Stimulated activated CD4-positive, alpha-beta T cell treated with anti-CD3 and anti-CD28 coated beads, TNF-alpha, amount 100 ng/mL, for 1 hour (primary cell): ENCODE measurements at places on chromosomes 13 and 19.

DNA sequence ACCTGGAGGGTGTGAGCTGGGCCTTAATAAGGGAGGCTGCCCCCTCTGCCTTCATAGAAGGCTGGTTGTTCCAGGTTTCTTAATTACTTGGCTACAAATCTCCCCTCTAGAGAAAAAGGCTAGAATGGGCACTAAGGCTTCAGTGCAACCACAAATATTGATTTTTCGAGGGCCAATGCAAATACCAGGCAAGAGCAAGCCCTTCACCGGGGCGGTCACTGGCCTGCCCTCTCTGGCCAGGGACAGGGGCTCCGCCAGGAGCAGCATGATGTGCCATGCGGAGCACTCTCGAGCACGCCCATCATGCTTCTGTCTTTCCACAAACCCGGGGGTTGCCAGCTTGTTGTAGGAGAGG is 127.8 kb upstream of the SPACA7 start:
- DNase-seq: no peak

- DNase-seq: no peak
Observed at GRCh38 chr13:43111559-43112400, 88.4 kb downstream of the DNAJC15 start.

- DNase-seq: no peak
Observed at GRCh38 chr13:69213396-69213795, 894.2 kb upstream of the ATXN8OS start.

- DNase-seq: no peak
Observed at GRCh38 chr13:84211048-84211447, 328.8 kb upstream of the SLITRK1 start.

GRCh38 chr13:52782471-52783448 is 43.1 kb upstream of the CNMD start:
- no peak for DNase-seq

DNA sequence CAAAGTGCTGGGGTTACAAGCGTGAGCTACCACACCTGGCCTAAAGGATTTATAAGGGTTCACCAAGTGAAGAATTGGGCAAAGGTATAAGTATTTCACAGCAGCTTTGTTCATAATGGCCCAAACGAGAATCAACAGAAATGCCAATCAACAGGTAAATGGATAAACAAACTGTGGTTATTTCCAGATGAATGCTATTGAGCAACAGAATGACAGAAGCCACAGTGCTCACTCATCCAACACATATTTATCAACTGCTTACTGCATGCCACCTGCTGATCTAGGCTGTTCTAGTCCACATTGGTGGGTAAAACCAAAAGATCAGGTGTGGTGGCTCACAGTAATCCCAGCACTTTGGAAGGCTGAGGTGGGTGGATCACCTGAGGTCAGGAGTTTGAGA is 27.7 kb downstream of the CACNA1A start:
- DNase-seq: no peak

DNA sequence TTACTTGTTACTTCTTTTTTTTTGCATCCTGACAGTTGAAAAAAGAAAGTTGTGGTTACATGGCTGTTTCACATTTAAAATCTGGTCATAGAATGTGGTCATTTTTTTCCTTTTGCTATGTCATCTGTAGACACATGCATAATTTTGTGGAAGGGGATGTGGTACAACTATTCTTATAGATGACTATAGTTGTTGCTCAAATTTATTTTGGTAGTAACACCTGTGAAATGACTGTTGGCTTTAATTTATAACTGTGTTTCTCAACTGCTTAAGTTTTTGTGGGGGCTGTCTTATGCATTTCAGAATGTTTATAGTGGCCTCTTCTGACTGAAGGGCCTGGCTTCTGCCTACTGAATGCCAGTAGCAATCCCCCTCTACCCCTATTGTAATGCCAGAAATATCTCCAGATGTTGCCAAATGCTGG is 130.5 kb downstream of the PAN3 start:
- DNase-seq: no peak

- no peak for DNase-seq
Observed at GRCh38 chr19:3274942-3275582, 50.6 kb downstream of the CELF5 start.

DNA sequence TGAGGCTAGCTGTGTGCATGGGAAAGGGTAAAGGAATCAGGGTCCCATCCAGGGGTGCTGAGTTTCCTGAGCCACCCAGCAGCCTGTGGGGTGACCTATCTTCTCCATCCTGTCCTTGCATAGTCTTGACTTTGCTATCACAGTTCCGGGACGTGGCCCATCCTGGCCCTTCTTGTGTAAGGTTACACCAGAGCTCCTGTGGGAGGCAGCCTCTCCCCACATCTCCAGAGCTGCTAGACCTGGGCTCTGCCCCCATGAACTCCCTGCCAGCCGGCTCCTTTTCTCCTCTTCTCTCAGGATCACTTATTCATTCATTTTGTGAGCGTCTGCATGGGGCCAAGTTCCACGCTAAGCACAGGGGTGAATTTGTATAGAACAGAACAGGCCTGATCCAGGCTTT is 238.9 kb downstream of the TSHZ3 start:
- no peak for DNase-seq

- no peak for DNase-seq
Observed at GRCh38 chr19:3818466-3818865, 32.3 kb upstream of the MATK start.

GRCh38 chr13:86870444-86870843 is 800.7 kb upstream of the SLITRK5 start:
- no peak for DNase-seq

DNA sequence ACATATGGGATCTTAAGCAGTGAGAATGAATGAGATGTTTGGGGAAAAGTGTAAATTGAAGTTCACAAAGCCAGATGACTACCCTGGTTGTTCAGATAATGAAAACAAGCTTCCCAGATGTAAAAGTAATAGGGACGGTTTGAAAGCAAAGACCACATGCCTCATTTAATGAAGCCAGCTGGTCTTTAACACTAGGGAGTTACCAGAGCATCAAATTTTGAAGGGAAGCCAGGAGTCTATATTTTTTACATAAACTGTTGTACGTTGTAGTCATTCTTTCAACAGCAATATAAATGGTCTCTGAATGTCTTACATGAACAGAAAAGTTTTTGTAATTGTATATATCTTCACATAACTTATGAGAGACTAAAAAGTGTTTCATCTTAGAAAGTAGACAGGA is 2604.5 kb upstream of the PCDH20 start:
- DNase-seq: no peak

- no peak for DNase-seq
Observed at GRCh38 chr19:49004133-49004532, 10.4 kb downstream of the RUVBL2 start.

DNA sequence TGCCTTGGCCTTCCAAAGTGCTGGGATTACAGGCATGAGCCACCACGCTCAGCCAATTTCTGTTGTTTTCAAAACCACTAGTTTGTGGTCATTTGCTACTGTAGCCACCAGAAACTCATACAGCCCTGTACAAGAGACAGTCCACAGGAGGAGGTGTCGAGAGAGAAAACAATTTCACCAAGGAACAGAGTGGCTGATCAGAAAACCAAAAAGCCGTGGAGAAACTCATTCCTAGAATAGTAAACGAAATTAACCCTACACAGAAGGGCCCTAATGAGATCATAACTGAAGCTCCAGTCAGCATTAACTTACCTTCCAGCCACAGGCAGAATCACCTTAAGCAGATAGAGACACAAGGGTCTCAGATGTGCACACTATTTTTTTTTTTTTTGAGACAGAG is 3.8 kb upstream of the CCDC124 start:
- DNase-seq: no peak

- DNase-seq: no peak
Observed at GRCh38 chr13:44668688-44669087, 92.6 kb upstream of the TSC22D1 start.

DNA sequence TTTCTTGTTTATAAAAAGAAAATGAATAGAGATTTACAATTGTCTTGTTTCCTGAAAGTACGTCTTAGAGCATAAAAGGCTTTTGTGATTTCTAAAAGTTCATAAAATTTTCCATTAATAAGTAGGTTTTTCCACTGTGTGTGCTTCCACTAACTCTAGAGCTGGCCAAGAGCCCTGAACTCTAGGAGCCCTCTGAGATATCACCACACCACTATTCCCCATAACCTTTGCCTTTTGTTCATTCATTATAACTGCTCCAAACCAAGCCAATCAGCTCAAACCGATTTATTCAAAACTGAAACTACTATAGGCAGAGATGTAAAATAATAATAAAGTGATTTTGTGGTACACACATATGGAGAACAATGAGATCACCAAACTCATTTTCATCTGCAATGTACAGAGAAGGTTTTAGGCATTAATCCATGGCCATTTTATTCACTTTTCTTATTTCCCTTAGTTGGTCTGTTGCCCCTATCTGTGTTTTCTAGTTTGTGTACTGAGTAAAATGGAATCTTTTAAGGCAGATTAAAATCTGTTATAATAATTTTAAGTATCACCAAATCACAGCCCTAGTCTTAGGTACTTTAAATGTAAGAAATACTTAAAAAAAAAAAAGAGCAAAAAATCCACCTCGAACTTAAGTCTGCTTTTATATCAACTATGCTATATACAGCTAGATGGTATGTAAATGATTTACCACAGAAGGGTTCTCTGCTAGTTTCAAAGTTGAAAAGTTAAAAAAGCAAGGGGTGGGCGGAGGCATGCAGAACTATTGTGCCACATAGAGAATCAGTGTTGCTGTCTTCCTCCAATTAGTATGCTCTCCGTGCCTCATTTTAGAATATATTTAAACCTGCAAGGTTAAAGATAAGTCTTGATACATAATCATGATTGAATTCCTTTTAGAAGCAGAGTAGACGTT is 311.3 kb downstream of the KLF12 start:
- DNase-seq: no peak

DNA sequence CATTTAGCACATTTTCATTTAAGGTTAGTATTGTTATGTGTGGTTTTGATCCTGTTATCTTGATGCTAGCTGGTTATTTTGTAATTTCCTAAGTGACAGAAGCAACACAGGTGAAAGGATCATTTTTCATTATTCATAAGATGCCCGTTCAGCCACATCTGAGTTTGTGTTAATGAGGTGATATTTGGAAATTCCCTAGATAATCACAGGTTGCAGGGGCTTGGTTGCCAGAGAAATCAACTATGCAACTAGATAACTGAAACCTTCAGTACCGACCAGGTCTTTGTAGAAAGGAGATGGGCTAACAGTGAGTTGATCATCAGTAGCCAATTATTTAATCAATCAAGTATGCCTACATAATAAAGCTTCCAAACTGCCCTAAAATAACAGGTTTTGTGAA is 121.3 kb upstream of the UFM1 start:
- no peak for DNase-seq

GRCh38 chr13:29503041-29503837 is 92.2 kb downstream of the SLC7A1 start:
- DNase-seq: no peak

GRCh38 chr19:18948976-18949356 is 7.9 kb upstream of the HOMER3 start:
- DNase-seq: no peak

- DNase-seq: peak; percentile 82
Observed at GRCh38 chr13:67230404-67231288, 510 bp upstream of the PCDH9 start.

DNA sequence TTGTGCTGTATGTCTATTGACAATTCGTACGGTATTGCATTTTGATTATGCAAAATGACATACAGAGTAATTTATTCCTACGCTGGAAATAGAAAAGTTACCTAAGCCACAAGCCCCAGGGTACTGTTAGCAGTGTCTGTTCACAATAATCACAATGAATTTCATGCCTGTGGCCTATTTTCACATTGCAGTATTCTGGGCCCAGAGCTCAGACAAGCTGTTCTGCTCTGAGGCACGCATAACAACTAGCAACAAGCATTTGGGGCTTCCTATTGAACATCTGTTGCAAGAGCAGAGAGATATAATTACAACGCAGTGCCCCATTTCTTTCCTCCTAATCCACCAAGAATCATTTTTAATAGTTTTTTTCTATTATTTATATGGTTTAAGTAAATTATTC is 158.9 kb upstream of the SGCG start:
- no peak for DNase-seq

DNA sequence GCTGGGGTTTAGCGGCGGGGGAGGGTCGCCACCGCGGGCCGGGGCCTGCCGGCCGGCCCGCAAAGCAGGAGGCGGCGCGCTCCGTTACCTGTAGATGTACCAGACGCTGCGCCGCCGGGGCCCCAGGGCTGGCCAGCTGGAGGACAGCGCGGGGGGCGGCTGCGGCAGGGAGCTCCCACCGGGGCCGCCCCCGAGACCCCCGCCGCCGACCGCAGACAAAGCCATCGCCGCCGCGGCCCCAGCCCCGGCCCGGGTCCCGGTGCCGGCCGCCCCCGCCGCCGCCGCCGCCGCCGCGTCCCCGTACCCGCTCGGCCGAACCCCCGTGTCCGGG is 24.8 kb downstream of the SHANK1 start:
- DNase-seq: no peak

DNA sequence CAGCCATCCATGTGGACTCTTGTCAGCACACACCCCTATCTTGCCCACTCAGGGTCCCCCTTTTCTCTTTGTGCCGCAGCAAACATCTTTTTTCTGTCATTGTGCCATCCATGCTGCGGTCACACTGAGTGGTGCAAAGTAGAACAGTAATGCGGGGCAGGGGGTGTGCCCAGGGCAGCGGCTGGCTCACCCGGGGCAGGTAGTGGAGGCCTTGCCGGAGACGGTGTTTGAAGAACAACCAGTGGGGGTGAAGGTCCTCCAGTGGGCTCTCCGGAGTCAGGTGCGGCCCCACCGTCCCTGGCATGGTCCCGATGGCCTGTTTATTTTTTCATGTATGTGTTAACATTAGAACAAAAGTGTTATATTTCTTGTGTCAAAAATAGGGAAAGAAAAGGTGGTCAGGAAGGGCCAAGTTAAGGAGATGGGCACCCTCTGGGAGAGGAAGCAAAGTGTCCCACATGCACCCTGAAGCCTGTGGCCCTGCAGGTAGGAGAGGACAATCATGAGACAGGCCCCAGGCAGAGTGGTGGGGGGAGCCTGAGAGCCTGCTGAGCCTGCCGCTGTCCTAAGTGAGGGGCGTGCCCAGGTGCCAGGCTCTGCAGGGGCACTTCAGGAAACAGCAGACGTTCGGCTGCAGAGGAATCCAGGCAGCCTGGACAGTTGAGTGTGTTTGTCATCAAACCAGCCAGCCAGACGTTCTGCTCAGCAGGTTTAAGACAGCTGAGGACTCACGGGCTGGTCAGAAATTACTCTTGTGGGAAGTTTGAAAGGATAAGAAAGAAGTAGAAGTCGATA is 12.3 kb downstream of the TSSK6 start:
- no peak for DNase-seq

DNA sequence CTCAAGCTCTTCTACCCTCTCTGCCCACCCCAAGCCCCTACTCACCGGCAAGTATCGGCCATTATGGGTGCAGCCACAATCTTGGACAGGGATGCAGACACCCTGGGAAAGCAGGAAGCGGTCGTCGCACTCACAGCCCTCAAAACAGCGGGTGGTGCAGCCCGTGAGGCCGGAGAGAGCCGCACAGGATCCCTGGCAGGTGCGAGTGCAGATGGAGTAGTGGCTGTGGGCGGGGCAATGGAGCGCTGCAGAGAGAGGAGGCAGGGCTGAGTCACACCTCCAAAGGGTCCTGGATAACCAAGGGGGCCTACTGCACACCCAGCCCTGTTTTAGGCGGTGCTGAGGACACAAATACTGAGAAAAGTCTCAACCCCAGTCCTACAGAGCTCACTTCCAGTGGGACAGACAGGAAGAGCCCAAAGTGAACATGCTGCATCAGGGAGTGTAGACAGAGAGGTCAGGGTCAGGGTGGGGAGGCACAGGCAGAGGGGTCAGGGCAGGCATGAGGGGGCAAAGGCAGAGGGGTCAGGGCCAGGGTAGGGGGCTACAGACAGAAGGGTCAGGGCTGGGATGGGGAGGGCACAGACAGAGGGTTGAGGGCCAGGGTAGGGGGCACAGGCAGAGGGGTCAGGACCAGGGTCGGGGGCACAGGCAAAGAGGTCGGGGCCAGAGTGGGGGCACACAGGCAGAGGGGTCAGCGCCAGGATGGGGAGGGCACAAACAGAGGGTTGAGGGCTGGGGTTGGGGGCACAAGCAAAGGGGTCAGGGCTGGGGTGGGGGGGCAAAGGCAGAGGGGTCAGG is 24.2 kb upstream of the FBL start:
- no peak for DNase-seq
